ENCODE measurements at places on chromosomes 5 and 9.

DNA sequence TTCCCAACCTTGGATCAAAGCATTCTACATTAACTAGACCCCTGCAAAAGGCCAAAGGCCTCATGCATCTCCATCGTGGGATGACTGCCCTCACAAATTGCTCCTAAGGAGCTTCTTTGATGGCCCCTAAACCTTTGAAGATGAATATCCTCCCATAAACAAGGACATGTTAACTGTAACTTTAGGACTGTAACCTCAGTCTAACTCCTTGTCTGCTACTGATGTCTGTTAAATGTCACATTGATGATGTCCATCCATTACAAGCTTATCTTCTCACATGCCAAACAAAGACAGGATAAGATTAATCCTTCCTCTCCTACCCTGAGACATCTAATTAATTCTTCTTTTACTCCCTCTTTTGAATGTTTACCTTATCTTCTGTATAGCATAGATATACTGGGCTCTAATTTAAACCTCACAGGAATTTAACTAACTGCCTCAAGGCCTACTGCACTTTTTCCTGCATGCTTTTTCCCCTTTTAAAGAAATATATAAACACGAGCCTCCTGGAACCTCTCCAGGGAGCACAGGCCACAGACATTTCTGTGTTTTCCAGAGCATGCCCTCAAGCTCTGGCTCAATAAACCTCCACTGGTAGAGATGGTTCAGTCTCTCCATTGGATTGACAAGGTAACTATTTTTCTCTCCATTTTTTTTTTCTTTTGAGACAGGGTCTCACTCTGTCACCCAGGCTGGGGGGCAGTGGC, 90.6 kb upstream of the SLC25A48 start:
- no peak for DNase-seq

DNA sequence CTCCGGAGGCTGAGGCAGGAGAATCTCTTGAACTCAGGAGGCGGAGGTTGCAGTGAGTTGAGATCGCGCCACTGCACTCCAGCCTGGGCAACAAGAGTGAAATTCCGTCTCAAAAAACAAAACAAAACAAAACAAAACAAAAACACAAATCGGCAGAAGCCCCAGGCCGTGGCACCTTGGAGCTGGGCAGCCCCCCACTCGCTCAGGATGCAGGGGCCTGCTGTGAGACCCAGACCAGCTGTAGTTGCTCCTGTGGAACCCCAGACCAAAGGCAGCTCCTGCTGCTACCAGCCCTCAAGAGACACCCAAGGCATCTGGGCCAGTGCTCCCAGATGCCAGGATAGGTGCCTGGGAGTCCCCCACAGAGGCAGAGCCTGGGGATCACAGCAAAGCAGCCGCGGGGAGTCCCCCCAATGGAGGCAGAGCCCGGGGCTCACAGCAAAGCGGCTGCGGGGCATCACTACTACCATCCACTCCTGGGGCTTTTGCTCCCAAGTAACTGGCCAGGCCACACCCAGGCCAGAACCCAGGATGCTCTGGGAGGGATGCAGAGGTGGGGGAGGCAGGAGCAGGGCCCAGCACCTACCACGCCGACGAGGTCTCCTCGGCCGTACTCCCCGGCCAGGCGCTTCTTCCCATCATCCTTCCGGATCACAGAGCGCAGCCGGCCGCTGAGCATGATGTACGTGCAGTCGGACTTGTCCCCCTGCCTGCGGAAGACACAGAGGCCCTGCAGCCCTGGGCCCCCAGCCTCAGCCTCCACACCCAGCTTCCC, 37.7 kb upstream of the NSMF start:
- DNase-seq, result no peak

- DNase-seq, result no peak
Observed at GRCh38 chr5:50767588-50767987, 101.2 kb downstream of the PARP8 start.

DNA sequence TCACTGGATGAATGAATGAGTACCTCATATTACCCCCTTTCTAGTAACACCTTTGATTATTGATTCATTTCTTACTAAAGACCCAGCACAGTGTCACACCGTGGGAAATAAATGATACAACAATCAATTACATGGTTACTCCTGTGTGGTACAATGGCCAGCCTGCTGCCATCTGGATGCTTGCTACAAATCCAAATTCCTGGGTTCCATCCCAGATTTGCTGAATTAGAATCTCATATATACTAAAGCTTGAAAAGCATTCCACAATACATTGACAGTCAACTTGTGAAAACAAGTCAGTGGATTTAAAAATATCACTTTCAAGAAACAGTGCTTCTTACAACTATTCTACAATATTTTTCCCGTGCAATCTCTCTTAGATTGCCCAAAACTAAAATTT, 989.3 kb downstream of the PTPRD start:
- DNase-seq, result no peak

DNA sequence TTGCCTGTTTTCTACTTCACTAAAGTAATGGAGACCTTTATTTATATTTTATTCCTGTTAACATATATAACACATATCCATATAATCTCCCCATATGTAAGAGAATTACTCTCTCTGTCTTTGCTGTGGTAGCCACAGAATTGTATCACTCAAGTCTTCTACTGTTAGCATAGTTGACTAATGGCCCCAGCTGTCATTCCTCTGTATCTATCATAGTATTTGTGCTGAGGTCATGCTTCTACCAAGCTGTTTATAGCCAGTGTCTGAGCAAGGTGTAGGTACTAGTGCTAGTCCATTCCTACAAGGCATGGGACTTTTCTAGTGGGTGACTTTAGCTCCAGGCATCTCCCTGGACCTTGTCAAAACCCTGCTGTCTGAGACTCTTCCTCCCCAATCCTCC, 244.1 kb downstream of the KIAA0825 start:
- no peak for DNase-seq

- DNase-seq, result no peak
Observed at GRCh38 chr9:95092262-95093072, 225.0 kb downstream of the FANCC start.

DNA sequence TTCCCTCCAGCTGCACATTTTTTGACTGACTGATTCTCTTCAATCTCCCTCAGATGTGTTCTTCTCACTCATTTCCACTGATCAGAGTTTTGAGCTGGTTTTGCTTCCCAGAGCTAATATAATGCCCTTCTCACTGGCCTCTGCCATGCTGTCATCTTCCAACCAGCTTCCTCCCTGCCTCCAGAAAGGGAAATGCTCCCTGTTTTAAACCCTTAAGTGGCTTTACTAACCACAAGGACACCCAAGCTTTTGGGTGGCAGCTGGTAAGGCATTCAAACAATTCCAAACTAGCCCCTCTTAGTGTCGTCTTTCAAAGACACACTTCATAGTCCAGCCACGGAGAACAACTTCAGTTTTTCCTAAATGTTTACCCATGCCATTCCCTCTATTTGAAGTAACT, 172.5 kb downstream of the CRB2 start:
- DNase-seq, result no peak
